ENCODE measurements at places on chromosomes 16 and 17. TPM values are rescaled to one million over a fixed set of nuclear protein-coding genes. Genes with fewer than 3 reads are reported as not detected.
A peak's percentile ranks its signal among the peaks of the same experiment; 100 is the strongest.

Gene KRT17
- not detected for polyA plus RNA-seq

Gene CHCT1
- polyA plus RNA-seq, result not detected

Gene CCDC144A
- 3.4 TPM for polyA plus RNA-seq

Gene TMEM238L
- polyA plus RNA-seq, result not detected

Gene CLDN6
- not detected for polyA plus RNA-seq

Gene PMFBP1
- polyA plus RNA-seq, result not detected

GRCh38 chr16:88329726-88330700 lies 52.7 kb upstream of the ZNF469 start:
- no peak for DNase-seq

DNA sequence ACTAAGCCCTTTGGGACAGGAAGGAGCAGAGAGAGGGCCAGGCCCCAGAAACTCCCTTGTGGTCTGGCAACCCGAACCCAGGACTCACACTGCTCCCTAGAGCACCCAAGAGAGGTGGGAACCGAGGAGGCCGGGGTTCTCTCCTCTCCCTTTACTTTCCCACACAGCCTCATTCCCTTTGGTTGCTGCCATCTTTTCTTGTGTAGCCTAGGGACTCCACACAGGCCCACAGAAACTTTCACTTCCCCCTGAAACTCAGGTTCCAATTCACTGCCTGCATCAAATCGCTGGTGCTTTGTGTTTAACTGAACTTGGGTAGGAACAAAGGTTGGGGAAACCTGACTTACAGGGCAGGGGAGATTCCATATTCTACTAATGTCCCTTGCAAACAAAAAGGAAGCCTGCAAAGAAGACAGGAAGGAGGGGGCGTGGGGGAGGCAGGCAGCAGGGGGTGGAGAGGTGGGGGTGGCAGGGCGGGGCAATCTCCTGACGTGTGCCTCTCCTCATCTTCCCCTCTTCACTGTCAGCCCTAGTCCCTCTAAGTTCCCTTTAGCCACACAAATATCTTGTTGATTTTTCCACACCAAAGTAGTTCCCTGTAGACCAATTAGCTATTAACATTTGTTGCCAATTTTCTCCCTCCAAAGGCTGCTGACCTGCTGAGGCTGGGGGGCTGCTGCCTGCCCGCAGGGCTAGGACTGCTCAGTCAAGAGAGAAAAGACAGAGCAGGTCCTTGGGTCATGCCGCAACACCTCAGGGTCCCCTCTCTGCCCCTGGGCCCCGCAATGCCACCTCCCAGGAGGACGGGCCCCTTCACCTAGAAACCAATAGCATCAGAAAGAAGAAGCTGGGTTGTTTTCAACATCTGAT lies 8.0 kb downstream of the ST3GAL2 start:
- DNase-seq, result peak; percentile 68

DNA sequence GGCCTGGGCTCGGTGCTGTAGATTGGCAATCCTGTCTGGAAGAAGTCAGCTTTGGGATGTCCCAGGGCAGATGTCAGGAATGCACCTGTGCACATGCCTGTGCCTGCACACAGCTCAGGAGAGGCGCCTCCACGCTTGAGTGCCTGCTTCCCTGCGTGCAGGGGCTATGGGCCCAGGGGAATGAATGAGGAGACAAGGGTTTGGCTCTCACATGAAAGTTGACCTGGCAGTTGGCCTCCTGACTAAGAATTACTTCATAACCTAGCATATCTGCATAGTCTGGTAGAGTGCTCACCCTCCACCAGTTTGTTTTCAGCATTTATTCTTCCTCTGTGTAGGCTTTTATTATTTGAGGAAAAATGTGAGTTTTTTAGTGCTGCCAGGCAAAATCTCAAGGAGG lies 50.0 kb downstream of the PLD6 start:
- DNase-seq, result no peak

DNA sequence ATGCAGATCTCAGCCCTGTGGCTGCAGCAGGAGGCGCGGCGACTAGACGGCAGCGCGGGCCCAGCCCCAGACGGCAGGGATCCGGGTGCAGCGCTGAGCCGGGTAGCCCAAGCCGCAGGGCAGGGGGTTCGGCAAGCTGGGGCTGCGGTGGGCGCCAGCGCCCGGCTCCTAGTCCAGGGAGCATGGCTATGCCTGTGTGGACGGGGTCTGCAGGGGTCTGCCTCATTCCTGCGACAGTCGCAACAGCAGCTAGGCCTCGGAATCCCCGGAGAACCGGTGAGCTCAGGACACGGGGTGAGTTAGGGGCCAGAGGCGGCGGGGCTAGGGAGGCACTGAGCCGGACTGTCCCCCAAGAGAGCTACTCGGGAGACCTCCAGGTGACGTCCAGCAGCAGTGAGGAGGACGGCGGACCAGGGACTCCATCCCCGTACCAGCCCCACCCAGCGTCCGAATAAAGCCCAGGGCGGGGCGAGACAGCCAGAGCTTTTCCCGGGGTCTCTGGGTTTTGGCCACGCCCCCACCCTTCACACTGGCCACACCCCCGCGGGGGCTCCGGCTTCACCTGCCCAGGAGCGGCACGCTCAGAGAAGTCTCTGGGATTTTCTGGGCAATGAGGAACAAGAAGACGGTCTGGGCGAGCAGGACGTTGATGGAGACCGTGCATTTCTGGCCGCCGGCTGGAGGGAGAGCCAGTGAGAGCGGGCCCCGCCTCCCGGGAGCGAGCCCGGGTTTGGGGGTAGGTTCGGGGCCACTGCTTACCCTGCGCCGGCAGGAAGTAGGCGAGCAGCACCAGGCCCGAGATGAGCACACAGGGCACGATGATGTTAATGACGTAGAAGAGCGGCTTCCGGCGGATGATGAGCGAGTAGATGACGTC lies 1.1 kb downstream of the C17orf107 start:
- DNase-seq, result peak; percentile 81

GRCh38 chr17:2178798-2179501 lies 124.0 kb downstream of the HIC1 start:
- no peak for DNase-seq

DNA sequence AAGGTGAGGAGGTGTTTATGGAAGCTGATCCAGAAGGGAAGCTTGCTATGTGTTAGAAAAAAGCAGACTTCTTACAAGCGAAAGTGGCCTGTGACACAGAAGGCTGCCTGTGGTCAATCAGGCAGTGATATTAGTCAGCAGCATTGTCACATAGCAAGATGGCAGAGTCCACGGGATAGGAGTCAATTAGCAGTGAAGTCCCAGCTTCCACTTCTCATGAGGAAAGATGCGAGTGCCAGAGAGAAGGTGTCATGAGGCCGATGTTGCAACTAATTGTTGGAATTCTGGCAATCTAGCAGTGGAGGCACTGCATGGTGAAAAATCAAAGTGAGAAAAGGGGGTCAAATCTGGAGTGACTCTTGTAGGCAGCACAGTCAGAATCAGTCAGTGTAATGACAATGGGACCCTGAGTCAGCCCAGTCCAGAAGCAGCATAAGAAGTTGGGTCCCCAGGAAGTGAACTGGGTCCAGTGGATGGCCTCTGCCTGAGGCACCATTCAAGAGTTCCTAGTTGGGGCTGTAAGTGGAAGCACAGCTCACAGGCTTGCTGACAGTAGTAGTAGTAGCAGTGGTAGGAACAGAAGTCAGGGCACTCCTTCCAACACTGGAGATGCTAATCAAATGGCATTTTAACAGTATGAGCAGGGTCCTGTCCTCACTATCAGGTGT lies 85.1 kb downstream of the TNFRSF13B start:
- no peak for DNase-seq

GRCh38 chr16:20918486-20919239 lies 18.1 kb downstream of the LYRM1 start:
- no peak for DNase-seq
